ENCODE measurements at places on chromosomes 12 and 14.

DNA sequence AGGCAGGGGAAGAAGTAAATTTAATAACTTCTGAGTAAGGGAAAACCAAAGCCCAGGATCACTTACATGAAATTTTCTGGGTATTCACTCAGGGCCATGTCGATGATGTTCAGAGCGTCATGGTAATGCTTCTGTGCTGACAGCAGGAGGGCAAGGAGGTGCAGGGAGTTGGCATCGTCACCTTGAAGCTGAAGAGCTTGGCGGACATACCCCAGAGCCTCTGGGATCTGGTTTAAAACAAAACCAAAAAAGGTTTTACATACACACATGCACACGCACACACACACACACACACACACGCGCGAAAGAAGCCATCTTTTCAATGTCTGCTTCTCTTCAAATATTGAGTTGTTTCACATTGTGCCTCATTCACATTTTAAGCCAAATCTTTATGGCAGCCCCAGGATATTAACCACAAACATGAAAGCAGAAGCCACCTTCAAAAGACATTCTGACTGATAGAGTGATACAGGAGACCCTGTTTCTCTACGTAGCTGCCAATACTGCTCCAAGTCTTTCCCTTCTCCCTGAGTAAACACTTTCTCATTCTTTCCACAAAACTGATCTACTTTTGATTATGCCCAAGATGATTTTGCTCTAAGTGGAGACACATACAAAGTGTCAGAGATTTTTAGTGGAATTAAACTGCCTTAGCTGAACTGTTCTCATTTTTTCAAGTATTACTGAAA, 172.1 kb downstream of the TTC7B start:
- DNase-seq = no peak

- no peak for DNase-seq
Measured at GRCh38 chr14:72917094-72917802, 9.0 kb upstream of the DCAF4 start.

- DNase-seq = no peak
Measured at GRCh38 chr12:30754383-30754749, 385 bp downstream of the CAPRIN2 start.

- DNase-seq = no peak
Measured at GRCh38 chr12:45303945-45304344, 88.0 kb downstream of the ANO6 start.

GRCh38 chr12:130546494-130546893, 169.6 kb downstream of the RIMBP2 start:
- DNase-seq = no peak

DNA sequence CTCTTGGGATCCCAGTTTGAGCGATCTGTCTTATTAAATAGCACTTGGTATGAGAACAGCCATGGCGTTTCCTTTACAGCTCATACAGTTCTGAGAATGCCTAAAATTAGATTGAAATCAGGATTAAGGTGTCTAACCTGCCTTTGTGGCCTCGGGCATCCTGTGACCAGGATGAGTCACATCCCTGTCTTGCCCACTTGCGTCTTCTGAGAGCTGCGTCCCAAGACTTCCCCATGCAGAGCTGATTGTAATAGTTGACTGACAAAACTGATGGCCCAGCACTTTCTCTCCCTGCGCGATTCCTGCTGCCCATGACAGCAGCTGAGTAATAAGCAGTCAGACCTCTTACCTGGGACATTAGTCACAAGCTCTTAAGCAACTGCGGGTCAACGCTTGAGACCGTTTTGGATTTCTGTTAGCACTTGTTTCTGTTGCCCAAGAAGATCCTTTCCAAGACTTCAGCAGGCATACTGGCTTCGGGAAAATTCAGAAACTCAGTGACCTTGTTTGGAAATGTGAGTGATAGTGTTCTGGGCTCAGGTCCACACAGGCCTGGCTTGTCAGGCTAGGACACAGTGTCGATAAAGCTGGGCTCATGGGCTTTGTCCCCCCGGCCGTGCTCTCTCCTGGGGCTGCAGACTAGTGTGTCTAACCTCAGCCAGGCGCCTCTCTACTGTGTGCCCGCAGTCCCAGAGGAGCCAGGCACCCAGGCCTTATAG, 169.9 kb upstream of the HIF1A start:
- DNase-seq = peak; percentile 84

GRCh38 chr12:62260733-62261683, 804 bp downstream of the USP15 start:
- DNase-seq = peak; percentile 87

- peak; percentile 79 for DNase-seq
Measured at GRCh38 chr12:100141666-100141997, 1.0 kb downstream of the BLTP3B start.

- DNase-seq = peak; percentile 16
Measured at GRCh38 chr12:55847603-55848291, 5.0 kb upstream of the MMP19 start.

DNA sequence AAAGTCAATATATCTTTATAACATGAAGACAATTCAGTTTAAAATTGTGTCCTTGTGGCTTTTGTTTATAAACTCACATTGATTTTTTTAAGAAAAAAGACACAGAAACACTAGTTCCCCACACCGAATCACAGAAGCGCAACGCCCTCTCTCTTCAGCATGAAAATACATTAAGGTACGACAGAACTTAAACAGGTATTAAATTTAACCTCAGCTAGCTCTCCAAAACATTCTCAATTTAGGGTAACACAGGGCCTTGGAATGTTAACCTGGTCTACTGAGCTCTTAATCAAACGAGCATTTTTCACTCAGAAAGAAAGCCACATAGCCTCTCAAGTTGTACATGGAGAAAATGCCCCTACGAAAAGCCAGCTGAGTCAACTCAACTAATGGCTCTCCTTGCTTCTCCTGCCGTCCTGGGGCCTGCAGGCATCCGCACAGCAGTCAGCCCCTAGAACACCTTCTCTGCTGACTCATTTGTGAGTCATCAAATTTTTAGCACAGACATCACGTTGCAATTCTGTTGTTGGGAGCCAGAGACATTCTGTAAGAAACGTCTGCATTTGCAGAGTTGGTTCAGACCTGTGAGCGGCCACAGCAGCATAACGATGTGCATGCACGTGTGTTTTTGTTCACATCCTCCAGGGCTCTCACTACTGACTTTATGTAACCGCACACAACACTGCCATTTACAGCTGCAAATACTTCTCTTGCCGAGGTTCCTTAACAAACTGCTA, 141.6 kb downstream of the ITPR2 start:
- DNase-seq = no peak

GRCh38 chr12:13368971-13369370, 172.4 kb downstream of the EMP1 start:
- DNase-seq = no peak

GRCh38 chr12:25801734-25802133, 156.7 kb upstream of the RASSF8 start:
- no peak for DNase-seq

GRCh38 chr14:61811882-61812346, 49.7 kb downstream of the SNAPC1 start:
- no peak for DNase-seq

GRCh38 chr14:30884901-30885300, 10.5 kb downstream of the COCH start:
- DNase-seq = no peak

GRCh38 chr12:91785655-91786498, 359.8 kb downstream of the BTG1 start:
- DNase-seq = no peak

DNA sequence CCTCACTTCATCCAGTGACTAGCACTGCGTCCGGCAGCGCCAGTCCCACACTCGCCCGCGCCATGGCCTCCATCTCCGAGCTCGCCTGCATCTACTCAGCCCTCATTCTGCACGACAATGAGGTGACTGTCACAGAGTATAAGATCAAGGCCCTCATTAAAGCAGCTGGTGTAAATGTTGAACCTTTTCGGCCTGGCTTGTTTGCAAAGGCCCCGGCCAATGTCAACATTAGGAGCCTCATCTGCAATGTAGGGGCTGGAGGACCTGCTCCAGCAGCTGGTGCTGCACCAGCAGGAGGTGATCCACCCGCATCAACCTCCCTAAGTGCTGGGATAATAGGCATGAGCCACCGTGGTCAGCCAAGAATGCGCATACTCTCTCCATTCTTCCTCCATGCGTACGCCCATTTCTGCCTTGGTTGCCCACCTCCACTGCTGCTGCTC, 59.9 kb downstream of the IRF2BPL start:
- DNase-seq = no peak

DNA sequence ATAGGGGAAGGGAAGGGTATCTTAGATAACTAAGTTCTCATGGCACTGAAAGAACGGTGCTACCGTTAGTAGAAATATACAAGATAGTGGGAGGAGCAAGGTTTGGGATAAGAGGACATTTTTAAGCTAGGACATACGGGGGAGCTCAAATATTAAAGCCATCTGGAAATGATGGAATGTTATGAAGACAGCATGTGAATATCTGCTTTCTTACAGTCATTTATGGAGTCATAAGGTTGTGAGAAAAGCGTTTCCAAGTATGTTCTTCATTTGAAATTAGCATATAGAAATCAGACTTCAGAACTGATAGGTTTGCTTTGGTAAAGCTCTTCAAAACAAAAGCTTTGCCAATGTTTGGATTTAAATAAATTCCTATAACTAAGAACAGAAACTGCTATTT, 62.3 kb downstream of the OTOGL start:
- DNase-seq = no peak

- no peak for DNase-seq
Measured at GRCh38 chr12:68912916-68913315, 20.1 kb downstream of the CPM start.

- no peak for DNase-seq
Measured at GRCh38 chr12:76400136-76400535, 51.9 kb upstream of the BBS10 start.

DNA sequence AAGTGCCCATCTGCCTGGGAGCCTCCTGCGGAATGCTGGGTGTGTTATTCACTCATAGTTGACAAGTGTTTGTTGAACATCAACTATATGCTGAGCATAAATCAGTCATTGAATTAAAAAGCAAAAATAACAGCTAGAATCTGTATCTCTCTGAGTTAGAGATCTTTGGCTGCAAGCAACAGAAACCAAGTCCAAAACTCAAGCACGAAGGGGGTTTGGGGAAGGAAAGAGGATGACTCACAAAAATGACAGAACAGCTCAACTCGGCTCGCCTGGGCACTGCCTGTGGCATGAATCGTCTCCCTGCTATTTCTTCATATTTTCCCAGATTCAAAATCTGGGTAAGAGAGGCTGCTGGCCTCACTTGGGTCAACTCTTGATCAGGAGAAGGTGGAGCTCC, 72.6 kb upstream of the NCOR2 start:
- DNase-seq = no peak

DNA sequence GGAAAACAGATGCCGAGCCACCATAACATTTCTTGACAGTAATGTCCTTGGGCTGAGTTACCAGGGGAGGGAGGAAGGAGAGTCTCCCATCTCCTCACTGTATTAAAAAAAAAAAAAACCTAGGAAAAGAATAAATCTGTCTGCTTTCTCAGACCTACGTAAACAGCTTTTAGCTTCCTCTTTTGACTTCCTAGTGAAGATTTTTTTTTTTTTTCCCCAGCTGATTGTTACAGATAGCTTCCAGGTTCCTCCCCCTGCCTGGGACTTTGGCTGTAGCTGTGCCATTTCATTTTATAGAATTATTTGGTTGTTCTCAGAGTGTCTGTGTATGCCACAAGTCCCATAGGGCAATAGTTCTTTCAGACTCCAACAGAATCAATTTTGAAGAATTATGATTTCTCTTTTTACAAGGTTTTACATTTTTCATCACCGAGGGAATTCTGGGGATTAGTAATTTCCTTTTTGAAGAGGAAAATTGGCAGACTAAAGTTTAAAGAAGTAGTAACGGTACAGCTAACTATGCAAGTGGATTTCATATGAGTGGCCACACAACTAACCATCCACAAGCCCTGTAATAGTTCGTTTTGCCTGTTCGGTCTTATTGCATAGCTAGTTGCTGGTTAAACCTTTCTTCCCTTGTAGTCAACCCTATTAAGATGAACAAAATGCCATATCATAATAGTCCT, 23.1 kb upstream of the GNS start:
- DNase-seq = no peak

DNA sequence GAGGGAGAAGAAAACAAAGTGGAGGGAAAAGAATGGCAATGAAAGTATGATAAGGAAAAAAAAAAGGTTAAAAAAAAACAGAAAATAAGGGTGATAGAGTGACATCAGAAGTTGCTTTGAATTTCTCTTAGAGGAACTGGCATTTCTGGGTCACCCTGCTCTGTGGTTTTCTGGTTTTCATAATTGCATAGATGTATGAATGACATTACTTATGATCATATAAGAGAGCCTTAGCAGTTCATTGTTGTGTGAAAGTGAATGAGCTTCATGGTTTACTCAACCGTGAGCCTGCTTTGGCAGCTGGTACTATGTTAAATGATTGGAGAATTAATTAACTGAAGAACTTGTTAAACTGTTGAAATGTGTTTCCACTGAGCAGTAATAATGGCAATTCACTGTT, 336.4 kb upstream of the FBXO33 start:
- DNase-seq = no peak

DNA sequence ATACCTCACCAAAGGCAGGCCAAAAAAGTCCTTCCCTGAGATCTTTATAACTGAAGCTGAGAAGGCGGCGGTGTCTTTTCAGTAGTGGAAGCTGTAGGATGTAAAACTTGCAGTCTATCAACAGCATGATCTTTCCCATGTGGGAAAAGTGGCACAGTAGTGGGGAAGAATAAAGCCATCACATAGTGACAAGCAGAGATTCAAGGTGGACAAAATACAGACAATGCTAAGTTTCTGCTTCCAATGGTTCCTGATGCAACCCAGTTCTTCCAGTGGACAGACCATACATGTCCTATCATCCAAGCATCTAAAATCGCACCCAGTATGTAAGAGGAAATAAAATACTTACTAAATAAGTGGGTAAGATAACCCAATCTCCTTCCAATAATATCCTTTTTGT, 4.1 kb downstream of the RPS6KA5 start:
- no peak for DNase-seq

DNA sequence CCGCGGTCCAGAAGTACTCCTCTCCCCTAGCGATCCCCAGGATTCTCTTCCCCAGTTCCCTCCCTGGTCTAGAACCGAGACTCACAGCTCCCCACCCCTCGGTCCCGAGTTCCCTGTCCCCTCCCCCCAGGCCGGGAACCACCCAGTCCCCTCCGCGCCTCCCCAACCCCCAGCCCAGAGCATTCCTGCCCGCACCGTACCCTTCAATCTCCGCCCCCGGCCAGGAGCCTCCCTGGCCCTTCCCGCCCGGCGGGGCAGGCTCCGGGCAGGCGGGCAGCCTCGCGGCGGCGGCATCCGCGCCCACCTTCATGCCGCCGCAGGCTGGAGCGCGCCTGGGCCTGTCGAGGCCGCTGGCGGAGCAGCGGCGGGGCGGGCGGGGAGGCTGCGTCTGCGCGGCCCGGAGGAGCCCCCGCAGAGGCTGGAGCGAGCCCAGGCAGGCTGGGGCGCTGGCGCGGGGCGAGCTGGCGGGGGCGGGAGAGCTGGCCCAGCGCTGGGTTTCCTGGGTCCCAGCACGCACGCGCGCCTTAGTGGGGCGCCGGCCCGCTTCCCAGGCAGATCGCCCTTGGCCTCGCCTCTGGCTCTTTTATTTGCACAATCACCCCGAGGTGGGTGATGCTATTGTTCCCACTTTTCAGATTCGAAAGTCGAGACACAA, 22.2 kb upstream of the GPR132 start:
- DNase-seq = no peak
